Stimulated activated CD8-positive, alpha-beta memory T cell treated with anti-CD3 and anti-CD28 coated beads, Interleukin-15, amount 100 ng/mL, for 48 hours (primary cell): ENCODE measurements at places on chromosomes 16 and 17.

- no peak for DNase-seq
Measured at GRCh38 chr17:72255481-72255880, 134.7 kb downstream of the SOX9 start.

DNA sequence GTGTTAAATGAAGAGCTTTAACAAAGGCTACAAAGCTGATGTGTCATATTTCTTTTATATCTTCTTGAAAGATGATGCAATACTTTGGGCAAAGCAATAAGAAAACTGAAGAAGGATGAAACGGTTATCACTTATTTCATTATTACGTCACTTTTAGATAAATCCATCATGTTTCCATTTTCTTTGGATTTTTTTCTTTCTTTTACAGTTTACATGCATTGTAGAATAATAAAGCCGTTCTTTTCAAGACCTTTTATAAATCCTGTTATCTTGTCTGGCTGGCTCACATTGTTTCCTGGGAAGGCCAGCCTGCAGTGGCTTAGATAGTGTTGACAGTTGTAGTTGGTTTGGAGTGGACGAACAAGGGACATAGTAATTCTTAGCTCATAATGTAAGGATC is 28.9 kb downstream of the TANC2 start:
- DNase-seq = no peak

DNA sequence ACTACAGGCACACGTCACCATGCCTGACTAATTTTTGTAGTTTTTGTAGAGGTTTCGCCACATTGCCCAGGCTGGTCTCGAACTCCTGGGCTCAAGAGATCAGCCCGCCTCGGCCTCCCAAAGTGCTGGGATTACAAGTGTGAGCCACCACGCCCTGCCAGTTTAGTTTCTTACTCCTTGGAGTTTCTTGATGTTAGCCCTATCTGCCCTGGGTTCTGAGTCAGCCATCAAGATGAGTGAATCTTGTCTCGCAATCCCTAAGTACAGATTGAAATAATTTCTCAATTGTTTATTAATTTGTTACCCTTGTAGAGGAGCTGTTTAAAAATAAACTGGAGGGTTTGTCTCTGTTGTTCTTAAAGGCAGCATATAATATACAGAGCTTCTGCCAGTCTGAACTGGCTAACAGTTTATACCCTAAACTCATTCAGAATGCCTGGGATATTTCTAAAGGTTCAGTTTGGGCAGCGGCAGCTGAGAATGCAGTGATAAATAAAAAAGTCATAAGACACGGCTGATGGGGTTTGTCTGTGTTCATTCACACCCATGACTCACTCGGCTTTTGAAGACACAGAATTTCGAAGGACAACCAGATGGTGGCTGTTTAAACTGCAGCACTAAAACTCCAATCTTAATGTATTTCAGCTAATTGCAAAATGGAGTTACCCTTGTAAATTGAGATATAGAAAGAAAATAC is 39.6 kb downstream of the GPRC5B start:
- no peak for DNase-seq

- no peak for DNase-seq
Measured at GRCh38 chr17:29575511-29576213, 7.2 kb downstream of the TP53I13 start.

- DNase-seq = no peak
Measured at GRCh38 chr17:38687286-38687685, 12.5 kb upstream of the EPOP start.
